ENCODE measurements at places on chromosomes 2 and 18. TPM values are rescaled to one million over a fixed set of nuclear protein-coding genes. Genes with fewer than 3 reads are reported as not detected.
A peak's percentile ranks its signal among the peaks of the same experiment; 100 is the strongest.

- DNase-seq, result no peak
These were observed 87.9 kb upstream of the ALPP start for GRCh38 chr2:232290668-232291067.

GRCh38 chr2:120445449-120446143 is 99.7 kb downstream of the INHBB start:
- DNase-seq, result no peak

DNA sequence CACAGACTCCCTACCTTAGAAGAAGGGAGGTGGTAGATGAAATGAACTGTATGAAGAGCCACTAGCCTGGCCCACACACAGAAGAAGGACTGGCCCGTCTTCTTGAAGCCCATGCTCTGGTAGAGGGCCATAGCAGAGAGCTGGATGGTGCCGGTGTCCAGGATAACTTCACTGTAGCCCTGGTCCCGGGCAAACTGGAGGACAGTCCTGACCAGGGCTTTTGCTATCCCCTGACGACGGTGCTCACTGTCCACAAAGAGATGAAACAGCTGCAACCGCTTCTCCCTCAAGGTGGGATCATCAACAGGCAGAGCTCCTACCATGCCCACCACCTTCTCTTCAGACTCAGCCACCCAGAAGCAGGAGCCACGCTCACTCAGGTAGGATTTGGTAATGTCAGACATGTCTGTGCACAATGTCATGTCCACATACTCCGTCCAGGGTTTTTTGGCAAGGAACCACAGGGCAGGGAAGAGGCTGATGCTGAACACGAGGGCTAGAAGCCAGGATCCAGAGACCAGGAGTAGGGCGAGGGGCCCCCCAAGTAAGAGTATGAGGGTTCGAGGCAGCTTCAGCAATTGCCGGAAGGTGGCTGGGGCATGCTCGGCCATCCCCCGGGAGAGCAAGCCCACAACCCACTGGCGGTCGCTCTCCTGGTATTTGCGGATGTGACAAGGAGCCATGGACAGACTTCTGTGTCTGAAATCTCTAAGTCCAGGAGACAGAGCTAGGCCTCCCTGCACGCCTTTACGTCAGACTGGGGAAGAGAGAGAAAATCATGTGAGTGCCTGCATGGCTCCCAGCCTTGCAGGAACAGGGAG is 1.1 kb downstream of the NAT8 start:
- no peak for DNase-seq

DNA sequence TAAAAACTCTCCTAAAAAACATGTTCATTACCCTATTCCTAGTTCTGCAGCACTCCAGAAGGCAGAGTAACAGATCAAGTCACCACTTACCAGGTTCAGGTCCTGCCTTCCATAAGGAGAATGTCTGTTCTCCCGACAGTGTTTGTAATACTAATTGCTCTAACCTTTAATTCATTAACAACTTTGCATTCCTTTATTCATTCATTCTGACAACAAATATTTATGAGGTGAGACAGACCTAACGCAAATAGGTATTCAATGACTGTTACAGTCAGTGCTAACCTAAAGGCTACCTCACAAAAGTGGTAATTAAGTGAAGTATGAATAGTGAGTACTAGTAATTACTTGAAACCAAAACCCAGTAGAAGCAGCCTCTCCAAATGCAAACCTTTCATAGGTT is 224.0 kb downstream of the AFF3 start:
- no peak for DNase-seq

DNA sequence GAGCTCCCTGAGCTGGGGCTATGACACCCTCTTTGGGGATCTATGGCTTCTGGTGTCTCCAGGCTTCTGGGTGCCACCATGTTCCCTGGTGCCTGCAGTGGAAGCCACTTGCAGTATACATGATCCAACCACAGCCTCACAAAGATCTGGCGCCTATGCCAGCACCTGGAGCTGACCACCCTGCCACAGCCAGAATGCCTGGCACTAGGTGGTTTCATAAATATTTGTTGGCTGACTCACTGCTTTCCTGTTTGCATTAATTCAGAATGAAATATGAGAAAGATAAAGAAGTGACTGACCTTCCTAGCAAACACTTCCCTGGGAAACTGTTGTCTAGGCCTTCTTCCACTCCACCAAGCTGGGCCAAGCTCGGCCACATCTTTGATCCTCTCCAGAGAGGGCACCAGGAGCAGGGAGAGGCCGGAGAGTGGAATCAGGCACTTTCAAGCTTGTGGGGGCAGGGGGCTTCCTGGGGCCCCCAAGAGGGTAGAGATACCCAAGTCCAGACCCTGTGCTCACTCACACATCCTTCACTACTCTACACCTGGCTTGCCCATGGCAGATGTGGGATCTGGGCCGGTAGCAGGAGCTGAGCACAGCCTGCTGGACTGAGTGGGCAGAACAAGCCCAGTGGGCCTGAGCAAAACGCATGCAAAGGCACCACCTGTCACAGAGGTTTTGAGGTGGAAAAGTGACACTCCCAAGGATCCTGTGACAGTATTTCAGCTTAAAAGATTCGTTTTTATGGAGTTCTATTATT is 565.7 kb downstream of the SLC4A3 start:
- no peak for DNase-seq

GRCh38 chr2:164760179-164760578 is 81.4 kb downstream of the COBLL1 start:
- DNase-seq, result no peak

- no peak for DNase-seq
These were observed 63.0 kb upstream of the PSMD14 start for GRCh38 chr2:161245261-161245553.

- DNase-seq, result no peak
These were observed 2.5 kb upstream of the RAB17 start for GRCh38 chr2:237593036-237593435.

DNA sequence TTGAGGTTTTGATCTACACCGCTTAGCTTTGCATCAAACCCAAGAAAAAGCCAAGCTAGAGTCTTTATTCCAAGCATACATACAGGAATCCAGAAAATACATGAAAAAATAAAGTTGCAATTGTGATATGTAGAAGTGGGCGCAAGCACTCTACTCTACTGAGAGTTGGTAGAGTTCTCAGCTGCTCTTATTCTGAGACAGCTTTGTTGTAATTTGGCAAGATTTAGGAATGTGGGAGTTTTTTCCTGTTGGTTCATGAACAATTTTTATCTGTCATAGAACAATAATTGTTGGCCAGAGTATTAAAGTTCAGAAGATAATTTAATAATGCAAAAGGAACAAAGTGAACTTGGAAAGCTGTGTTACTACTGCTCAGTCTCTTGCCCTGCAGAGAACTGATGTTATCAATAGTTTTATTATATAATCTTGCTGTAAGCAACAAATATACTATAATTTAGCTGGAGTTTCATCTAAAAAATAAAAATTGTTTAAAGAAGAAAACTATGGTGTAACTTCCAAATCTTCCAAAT is 302.0 kb upstream of the RND3 start:
- DNase-seq, result no peak

GRCh38 chr2:54516842-54517241 is 60.7 kb downstream of the SPTBN1 start:
- DNase-seq, result no peak

- no peak for DNase-seq
These were observed 133.8 kb upstream of the CTDP1 start for GRCh38 chr18:79545736-79546171.

DNA sequence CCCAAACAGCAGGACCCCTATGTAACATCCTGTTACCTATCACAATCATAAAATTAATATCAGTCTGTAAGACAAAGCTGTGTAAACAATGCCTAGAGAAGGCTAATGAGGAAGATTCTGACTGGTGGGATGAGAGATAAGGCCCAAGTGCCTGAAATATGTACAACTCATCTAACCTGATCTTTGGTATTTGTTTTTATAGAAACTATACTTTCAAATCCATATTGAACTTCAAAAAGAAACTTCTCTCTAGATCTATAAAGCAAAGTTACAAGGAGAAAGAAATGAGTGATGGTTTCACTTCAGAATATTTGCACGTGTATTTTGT is 36.1 kb upstream of the ITGA4 start:
- DNase-seq, result no peak

DNA sequence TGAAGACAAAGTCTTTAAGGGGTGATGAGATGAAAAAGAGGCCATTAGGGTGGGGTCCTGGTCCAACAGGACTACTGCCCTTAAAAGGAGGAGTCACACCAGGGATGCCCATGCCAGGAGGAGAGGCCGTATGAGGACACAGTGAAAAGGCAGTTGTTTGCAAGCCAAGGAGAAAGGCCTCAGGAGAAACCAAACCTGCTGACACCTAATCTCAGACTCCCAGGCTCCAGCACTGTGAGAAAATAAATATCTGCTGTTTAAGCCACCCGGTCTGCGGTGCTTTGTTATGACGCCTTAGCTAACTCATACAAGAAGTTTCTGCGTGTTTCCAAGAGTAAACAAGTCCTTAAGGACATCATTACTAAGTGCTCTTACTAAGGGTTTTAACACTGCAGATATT is 93.6 kb downstream of the DNER start:
- no peak for DNase-seq

DNA sequence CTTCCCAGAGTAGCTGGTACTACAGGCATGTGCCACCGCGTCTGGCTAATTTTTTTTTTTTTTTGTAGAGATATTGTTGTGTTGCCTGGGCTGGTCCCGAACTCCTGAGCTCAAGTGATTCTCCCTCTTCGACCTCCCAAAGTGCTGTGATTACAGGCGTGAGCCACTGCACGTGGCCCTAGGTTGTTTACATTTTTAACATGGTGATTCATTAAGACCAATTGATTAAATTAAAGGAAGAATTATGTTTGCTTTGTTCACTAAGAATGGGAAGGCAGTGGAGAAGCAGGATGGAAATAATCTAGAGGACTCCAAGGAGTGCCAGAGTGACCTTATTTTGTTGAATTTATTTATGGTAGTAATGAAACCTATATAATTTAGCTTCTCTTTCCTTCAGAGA is 7.5 kb downstream of the LCLAT1 start:
- DNase-seq, result no peak

DNA sequence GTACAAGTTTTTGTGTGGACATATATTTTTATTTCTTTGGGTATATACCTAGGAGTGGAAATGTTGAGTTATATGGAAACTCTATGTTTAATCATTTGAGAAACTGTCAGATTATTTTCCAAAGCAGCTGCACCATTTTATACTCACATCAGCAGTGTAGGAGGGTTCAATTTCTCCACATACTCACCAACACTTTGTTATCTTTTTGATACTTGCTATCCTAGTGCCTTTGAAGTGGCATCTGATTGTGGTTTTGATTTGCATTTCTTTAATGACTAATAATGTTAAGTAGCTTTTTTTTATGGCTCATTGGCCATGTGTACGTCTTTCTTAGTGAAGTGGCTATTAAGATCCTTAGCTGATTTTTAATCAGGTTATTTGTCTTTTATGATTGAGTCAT is 64.7 kb upstream of the SLC8A1 start:
- no peak for DNase-seq

GRCh38 chr2:172806493-172806892 is 70.8 kb downstream of the RAPGEF4 start:
- peak; percentile 68 for DNase-seq

DNA sequence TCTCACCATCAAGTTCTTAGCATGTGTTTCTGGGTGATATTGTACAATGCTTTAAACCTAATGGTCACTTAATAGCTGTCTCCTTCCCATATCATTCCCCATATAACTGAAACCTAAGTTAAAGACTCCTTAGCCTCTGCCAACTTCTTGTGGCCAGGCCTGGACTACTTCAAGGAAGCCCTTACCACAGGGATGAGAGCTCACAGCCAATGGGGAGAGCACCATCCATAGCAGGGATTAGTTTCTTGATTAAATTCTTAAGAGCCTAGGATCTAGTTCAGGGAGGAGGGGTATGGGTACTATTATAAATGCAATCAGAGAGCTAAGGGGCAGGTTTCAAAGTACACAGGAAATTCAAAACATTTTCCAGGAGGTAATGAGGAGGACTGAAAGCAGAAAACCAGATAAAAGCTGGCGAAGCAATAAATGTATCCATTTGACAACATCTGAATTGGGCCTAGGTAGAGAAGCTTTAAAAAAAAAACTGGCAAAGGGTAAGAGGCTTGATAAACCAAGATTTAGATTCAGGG is 34.8 kb upstream of the IHH start:
- no peak for DNase-seq

DNA sequence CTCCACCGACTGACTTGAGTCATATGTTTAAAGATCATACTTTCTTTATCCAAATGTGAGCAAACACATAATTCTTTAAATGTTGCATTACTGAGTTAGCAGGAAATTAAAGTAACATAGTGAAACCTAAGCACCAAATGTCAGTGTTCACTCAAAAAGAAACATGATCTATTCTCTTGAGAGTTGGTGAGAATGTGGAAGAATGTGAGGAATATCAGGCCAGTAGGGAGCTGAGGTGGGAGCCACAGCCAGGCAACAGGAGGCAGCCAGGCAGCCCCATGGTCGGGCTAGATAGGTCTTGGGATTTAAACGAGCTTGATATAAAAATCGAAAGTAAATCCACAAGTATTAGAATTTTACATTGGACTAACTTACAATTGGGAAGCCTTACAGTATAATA is 198.1 kb upstream of the SH3BP4 start:
- no peak for DNase-seq

DNA sequence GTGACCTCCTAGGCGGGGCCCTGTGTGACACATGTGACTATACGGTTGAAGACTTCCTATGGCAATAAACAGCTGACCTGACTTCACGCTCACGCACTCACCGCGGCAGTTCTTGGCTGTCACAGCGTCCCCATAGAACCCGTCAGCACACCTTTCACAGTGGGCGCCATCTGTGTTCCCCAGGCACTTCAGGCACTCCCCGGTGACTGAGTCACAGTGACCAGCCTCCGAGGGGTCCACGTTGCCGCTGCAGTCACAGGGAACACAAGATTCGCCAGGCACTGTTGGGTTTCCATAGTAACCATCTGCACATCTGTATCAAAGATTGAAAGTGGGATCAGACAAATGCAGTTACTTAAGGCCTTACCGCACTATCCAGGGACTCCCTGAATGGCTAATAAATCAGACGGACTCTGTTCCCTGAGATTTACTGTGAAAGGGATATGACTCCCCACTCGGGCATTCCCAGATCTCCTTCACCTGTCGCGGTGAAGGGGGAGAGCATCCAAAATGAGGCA is 94.5 kb downstream of the LAMA1 start:
- DNase-seq, result no peak

DNA sequence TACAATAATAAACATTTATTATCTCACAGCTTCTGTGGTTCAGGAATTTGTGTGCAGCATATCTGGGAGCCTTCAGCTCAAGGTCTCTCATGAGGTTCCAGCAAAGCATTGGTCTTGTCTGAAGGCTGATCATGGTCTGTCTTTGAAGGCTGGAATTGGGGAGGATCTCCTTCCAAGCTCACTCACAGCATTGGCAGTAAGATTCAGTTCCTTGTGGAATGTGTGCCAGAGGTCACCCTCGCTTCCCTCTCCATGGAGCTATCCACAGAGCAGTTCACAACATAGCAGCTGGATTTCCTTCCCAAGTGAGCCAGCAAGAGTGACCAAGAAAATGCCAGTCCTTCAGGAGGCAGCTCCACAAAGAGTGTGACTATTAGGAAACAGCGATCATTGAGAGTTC is 202.2 kb upstream of the ST6GAL2 start:
- no peak for DNase-seq

- DNase-seq, result peak; percentile 93
These were observed 115.0 kb downstream of the SPTBN1 start for GRCh38 chr2:54570925-54571694.

Gene SOWAHC
- total RNA-seq, result 11.5 TPM

Gene ADGRF3
- total RNA-seq, result under 0.01 TPM

Gene SLC38A11
- total RNA-seq, result not detected

Gene ESPNL
- not detected for total RNA-seq

Gene VSNL1
- total RNA-seq, result not detected

Gene LINC00305
- total RNA-seq, result 0.20 TPM

Gene AGPS
- 46.0 TPM for total RNA-seq
